HFFc6 (cell line): ENCODE measurements at places on chromosomes 1 and 21.

- DNase-seq: peak; percentile 87
Observed at GRCh38 chr1:164748253-164748899, 189.4 kb downstream of the PBX1 start.

DNA sequence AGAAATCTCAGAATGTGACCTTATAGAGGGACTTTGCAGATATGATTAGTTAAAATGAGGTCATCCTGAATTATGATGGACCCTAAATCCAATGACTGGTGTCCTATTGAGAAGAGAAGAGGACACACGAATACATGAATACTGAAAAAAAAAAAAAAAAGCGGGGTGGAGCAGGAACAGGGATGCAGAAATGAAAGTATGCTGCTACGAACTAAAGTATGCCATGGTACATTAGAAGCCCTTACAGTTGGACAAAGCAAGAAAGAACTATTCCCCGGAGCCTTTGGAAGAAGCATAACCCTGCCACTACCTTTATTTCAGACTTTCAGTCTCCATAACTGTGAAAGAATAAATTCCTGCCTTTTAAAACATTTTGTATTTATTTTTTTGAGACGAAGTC, 557.9 kb upstream of the NCAM2 start:
- DNase-seq: no peak

- no peak for DNase-seq
Observed at GRCh38 chr1:60599574-60599973, 482.8 kb upstream of the NFIA start.

DNA sequence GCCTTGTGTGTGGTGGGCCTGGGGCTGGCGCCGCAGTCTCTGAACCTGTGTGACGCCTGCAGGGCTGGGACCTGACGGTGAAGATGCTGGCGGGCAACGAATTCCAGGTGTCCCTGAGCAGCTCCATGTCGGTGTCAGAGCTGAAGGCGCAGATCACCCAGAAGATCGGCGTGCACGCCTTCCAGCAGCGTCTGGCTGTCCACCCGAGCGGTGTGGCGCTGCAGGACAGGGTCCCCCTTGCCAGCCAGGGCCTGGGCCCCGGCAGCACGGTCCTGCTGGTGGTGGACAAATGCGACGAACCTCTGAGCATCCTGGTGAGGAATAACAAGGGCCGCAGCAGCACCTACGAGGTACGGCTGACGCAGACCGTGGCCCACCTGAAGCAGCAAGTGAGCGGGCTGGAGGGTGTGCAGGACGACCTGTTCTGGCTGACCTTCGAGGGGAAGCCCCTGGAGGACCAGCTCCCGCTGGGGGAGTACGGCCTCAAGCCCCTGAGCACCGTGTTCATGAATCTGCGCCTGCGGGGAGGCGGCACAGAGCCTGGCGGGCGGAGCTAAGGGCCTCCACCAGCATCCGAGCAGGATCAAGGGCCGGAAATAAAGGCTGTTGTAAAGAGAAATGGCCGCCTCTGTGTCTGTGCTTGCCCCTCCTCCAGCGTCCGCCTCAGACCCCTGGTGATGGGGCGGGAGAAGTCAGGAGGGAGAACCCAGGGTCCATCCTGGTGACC, 788 bp downstream of the ISG15 start:
- DNase-seq: no peak

- DNase-seq: no peak
Observed at GRCh38 chr1:192003295-192004077, 154.8 kb upstream of the RGS18 start.

DNA sequence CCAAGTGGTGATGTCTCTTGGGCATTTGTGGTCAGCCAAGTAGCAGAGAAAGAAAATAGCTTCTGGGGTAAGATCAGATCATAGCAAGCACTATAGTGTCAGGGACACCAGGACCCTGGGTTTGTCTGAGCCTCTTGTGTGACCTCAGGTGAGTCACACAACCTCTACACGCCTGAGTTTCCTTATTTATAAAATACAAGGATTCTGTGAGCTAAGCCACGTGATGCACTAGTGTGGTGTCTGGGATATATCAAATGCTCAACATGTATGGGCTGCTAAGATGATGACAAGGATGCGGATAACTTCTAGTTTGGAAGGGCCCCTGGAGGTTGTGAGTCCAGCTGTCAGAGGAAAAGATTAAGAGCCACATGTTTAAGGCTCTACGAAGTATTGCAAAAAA, 24.5 kb upstream of the ZNF436 start:
- peak; percentile 66 for DNase-seq

- DNase-seq: no peak
Observed at GRCh38 chr1:230300322-230301301, 125.5 kb downstream of the PGBD5 start.

DNA sequence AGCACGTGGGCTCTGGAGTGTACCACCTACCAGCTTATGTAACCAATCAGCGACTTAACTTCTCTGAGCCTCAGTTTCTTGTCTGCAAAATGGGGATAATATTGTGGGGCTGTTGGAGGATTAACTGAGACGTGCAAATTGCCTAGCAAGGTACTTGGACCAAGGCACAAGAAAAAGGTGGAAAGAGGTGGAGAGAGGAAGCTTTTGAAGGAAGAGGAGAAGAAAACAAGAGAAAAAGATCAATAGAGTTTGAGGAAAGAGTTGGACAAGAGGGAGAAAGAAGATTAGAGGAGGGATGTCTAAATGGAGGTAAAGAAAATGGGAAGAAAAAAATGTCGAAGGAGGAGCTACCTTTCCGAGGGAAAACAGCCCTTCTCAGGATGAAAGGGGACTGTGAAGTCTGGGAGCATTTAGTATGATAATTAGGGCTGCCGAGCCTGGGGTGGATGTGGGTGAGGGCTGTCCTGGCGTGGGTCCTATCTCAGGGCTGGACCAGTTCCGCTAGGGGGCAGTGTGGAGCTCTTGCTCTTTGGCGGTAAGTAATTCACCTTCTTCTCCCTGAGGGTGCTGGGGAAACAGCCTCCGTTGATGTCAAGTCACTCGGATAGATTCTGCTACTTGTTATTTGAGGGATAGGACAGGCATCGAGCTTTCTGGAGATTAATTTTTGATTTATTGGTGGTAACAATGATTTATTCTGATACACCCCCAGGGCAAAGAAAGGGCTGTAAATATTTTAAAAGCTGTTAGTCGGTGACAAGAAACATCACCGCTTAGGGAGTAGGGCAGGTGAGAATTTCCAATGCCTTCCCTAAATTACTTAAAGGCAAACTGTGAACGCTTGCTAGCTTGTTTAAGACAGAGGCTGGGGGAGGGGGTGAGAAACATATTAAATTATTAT, 79.0 kb upstream of the NFASC start:
- DNase-seq: peak; percentile 32

DNA sequence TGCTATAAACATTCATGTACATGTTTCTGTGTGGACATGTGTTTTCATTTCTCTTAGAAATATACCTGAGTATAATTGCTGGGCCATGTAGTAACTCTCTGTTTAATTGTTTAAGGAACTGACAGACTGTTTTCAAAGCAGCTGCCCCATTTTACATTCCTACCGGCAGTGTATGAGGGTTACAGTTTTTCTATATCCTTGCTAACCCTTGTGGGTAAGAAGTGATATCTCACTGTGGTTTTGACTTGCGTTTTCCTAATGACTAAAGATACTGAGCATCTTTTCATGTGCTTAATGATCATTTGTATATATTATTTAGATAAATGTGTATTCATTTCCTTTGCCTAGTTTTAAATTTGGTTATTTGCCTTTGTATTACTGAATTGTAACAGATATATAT, 81.7 kb downstream of the DNM3 start:
- no peak for DNase-seq

DNA sequence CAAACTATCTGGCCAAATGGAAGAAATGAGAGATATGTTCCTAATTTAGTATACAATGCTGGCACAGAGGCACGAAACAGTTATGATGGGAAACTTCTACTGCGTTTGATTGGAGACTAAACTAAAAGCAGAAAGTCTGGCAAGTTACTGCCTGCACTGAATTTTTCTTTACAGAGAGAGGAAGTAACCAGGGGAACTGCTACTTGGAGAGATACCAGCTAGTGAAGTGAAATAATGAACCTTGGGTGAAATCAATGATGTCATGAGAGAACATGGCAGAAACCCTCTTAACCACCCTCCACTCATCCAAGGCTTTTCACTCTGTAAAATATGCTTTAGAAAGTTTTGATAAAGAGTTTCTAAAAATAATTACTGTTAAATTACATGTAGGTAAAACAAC, 29.3 kb downstream of the NIBAN1 start:
- DNase-seq: no peak

GRCh38 chr1:75522389-75522788, 88.5 kb downstream of the SLC44A5 start:
- no peak for DNase-seq

DNA sequence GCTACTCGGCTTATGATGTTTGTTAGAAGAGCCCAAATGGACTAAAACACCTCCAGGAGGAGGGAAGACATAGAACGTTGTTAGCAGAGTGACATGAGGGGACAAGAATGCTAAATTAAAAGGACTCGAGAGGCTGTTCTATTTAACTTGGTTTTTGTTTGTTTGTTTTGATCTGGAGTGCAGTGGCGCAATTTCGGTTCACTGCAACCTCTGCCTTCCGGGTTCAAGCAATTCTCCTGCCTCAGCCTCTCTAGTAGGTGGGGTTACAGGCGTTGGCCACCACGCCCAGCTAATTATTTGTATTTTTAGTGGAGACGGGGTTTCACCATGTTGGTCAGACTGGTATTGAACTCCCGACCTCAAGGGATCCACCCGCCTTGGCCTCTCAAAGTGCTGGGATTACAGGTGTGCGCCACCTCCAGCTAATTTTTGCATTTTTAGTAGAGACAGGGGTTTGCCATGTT, 5.1 kb upstream of the HNRNPU start:
- no peak for DNase-seq

DNA sequence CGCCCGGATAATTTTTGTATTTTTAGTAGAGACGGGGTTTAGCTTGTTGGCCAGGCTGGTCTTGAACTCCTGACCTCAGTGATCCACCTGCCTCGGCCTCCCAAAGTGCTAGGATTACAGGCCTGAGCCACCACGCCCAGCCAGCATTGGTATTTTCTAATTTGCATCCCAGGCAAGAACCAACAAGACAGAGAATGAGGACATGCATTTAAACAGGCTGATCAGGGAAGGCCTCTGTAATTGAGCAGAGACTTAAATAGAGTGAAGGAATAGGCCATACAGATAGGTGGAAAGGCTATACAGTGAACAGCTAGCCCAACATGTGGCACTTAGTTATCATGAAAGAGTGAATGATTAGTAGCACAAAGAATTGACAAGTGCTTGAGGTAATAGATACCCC, 230.4 kb downstream of the SLC35F3 start:
- no peak for DNase-seq

DNA sequence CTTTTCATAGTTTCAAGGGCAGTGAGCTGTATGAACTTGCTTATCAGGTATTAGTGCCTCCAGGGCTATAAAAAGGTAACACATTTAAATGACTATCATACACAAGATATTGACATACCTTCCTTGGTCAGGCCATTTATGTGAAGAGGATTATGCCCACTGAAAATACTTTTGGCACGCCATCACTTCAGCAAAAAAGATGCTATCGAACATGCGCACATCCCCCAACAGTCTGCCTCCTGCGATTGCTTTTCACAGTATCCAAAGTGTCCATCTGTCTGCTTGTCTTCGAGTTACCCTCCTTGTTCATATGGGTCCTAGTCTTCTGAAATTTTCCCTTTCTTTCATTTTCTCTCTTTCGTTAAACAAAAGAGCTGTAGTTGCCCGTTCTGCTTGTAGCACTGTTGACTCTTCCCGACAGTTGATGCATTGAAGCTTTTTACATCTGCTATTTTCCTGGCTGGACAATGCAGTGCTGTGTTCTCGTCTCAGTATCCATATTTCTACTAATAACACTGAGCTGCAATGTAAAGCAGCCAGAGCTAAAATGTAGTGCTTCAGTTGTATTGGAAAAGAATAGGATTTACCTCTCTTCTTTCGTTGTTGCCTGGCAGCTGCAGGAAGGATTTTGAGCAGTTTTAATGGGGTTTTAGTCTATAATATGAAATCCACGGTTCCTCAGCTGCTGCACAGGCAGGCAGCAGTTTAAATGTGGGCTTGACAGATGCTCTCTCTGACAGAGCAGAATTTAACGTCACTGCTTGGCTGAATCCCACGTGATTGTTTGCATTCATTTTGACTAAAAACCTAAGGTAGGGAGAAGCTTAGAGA, at the start of gene B3GALT2:
Gene B3GALT2, minus strand, starts transcription at position 713 of the 831 bp plus-strand sequence. CDS start 5,051 bp downstream, outside the sequence.
- DNase-seq: peak; percentile 24

DNA sequence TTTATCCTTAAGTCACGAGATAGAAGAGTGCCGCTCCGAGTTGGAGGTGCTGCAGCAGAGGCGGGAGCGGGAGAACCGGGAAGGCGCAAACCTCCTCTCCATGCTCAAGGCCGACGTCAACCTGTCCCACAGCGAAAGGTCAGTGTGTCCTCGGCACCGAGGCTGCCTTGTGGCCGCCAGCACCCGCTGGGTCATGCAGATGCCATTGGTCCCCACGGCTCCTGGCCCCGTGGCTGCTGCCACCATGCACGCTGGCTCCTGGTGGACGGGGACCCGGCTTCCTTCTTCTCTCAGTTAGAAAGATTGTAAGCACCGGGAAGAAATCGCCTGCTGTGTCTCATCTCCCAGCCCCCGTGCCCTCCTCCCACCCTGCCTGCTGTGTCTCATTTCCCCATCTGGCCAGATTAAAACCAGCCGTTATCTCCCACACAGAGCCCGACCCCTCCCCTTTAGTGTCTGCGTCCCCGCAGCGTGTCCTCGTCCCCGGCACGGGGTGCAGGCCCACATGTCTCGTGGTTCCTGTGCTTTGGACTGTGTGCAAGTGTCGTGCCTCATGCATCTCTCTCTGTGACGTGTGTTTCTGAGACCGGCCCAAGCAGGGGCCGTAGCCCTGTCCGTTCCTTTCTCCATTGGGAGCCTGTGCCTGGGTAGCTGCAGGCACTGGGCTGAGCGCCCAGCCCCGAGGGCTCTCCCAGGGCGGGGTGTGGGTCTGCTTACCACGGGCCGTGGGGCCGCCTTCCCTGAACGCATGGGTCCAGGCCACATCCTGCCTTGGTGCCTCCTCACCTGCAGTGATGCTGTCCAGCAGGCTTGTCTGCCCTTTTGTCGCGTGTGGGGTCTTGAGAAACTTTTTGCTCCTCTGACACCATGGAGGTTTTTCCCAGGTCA, 62.1 kb downstream of the PCNT start:
- DNase-seq: no peak

DNA sequence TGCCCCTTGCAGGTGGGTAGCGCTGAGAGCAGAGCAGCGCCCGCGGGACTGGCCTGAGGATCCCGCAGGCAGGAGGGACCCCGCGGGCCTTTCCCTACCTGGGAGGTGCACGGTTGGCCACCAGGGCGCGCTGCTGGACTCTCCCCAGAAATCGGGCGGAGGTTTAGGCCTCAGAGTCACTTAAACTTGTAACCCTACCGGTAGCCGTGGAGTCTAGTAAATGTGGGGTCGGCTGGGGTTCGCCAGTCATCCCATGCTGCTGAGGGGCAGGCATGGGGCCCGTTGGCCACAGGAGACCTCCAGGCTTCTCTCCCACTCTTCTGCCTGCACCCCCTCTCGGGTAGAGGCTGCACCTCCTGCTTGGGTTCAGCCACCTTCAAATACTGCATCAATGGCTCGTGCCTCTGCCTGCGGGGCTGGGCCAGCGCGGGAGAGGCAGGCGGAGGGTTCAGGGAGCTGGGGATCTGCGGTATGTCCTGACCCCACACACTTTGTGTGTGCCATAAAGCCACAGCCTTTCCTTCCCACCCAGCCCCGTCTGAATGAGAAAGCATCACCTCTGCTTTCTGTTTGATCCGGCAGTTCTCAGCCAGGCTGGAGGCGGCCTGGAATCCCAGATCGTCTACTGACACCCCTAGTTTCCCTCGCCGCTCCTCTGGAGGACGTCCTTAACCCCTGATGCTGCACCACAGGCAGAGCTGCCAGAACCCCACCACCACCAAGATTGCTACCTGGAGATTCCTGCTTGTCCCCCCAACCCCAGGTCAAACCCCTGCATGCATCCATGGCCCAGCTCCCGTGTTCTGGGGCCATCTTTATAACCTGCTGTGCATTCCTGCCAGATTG, 12.3 kb upstream of the GSTM4 start:
- DNase-seq: no peak
